Naive thymus-derived CD8-positive, alpha-beta T cell (primary cell): ENCODE measurements at places on chromosomes 2 and 18.

DNA sequence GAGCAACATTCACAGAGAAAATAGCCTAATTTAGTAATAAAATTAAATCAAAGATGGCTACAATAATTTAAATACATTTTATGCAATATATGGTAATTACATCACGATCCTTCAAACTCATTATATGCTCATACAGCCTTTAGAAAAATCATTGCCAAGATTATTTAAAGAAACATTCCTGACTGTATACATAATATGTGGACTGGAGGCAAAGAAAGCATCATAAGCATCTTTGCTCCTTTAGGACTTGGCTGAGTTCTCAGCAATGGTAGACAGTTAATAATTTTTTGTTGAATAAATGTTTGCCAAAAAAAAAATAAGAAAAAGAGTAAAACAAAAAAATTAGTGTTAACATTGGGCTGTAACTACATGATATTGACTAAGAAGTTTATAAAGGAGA is 26.9 kb downstream of the NCKAP5 start:
- no peak for DNase-seq

DNA sequence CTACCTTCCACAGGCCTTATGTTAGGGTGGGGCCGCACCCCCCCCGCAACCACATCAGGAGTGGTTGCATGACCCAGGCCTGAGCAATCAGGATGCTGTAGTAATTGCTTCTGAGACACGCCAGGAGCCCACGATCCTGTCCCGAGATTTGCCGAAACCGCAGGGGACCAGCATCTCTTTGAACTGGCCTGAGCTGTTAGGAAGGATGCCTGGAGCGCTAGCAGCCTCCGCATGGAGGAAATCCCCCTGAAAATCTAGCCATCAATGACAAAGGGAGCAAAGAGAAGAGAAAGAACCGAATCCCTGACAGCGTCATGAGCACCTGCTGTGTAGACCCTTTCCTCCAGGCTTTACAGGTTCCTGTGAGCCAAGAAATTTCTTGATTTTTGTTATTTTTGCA is 8.7 kb upstream of the TEX44 start:
- DNase-seq: no peak

DNA sequence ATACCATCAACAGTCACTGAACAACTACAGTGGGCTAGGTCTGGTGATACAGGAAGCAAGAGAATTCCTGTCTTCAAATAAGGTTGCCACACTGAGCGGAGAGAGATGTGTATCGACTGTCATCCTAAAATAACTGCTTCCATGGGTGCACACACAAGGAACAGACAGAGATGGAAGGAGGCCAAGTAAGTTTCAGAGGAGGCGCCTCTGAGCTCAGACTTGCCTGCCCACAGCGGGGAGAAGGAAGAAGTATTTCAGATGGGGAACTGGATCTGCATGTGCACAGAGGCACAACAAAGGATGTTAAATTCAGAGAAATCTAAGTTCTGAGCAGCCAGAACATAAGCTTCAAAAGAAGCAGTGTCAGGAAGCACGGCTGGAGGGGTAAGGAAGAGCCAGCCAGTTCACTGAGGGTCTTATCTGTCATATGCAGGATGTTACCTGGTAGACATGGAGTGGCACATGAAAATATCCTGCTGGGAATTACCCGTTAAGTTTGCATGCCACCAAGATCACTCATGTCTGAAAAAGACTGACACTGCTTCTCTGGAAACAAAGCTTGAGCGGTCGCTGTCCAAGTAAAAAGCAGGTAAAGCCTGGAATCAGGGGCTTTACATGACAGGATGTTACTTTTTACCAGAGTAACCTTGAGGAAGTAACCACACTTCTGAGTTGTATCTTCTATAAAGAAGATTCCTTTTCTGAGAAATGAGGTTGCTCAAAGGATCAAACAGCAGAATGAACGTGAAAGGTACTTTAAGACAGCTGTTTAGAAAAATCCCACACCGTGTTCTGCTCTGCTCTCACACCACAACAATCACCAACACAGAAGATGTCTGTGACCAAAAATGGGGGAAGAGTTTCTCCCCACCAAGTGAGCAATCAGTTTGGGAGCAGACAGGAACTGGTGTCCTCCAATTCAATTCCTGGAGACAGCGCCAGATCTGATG is 260.2 kb downstream of the NBAS start:
- no peak for DNase-seq

- no peak for DNase-seq
These were observed 11.3 kb downstream of the NT5C1B start for GRCh38 chr2:18578033-18578432.

DNA sequence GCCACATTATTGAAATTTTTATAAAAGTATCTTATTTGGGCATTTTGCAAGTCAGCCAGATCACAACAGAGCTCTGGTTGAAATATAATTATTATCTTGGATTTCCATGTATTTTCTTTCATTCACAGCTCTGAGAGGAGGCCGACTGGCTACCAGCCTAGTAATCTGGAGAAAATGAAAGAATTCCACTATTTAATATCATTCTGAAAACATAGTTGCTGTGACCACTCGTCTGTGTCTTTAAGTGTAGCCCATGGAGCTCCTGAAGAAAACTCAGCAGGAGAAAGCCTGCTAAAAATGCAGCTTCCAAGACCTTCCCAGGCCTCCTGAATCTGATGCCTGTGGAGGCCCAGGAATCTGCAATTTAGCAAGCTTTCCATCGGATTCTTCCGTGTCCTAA is 114.7 kb downstream of the SH3BP4 start:
- DNase-seq: no peak

DNA sequence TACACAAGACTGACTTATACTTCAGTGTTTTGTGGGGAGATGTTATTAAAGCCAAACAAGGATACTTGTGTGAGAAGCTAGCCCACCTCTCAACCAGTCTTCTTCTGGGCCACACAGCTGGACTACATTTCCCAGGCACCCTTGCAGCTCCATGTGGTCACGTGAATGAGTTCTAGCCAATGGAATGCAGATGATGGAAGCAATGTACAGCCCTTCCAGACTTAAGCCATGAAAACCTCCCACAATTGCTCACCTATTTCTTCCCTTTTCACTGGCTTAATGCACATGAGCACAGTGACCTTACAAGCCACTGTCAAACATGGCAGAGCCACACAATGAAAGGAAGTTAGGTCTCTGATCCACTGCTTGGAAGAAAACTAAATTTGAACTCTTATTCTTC is 20.4 kb upstream of the FEZ2 start:
- no peak for DNase-seq

GRCh38 chr2:43185146-43185545 is 41.3 kb downstream of the ZFP36L2 start:
- DNase-seq: no peak

- no peak for DNase-seq
These were observed 85.2 kb upstream of the NDUFV2 start for GRCh38 chr18:9017167-9017904.

GRCh38 chr2:1360144-1360543 is 53.1 kb upstream of the TPO start:
- no peak for DNase-seq

DNA sequence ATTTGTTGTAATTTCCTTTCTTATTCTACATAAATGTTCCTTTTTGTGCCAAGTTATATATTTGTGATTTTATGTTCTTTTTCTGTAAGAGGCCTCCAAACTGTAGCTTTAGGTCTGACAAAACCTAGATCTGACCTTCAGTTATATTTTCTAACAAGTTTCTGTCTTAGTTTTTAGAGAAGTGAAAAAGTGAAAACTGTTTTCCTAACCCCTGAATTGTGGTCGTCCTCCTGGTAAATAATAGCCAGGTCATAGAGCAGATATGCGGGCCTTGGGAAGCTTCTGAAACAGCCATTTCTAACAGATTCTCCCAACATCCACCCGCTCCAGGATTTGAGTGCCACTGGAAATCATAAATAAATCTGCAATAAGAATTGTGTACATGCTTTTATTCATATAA is 398.4 kb upstream of the CWC22 start:
- DNase-seq: no peak

DNA sequence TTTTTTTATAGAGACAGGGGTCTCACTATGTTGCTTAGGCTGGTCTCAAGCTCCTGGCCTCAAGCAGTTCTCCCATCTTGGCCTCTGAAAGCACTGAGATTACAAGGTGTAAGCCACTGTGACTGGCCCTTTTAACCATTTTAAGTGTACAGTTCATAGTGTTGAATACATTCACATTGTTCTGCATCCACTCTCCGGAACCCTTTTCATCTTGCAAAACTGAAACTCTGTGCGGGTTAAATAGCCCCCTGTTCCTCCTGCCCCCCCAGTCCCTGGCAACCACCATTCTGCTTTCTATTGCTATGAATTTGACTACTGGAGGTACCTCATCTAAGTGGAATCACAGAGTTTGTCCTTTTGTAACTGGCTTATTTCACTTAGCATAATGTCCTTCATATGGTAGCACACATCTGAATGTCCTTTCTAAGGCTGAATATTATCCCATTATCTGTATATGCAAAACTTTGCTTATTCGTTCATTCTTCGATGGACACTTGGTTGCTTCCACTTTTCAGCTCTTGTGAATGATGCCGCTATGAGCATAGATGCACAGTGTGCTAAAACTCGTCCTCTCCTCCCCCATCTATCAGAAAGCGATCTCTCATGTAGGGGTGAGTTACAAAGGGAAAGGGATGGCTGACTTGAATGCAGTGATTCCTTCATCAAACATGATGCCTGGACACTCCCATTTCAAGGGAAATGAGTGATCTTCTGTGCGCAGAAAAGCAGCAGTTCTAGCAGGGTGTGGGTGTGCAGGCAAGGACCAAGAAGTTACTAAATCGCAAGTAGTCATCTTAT is 30.2 kb downstream of the CABLES1 start:
- DNase-seq: no peak

DNA sequence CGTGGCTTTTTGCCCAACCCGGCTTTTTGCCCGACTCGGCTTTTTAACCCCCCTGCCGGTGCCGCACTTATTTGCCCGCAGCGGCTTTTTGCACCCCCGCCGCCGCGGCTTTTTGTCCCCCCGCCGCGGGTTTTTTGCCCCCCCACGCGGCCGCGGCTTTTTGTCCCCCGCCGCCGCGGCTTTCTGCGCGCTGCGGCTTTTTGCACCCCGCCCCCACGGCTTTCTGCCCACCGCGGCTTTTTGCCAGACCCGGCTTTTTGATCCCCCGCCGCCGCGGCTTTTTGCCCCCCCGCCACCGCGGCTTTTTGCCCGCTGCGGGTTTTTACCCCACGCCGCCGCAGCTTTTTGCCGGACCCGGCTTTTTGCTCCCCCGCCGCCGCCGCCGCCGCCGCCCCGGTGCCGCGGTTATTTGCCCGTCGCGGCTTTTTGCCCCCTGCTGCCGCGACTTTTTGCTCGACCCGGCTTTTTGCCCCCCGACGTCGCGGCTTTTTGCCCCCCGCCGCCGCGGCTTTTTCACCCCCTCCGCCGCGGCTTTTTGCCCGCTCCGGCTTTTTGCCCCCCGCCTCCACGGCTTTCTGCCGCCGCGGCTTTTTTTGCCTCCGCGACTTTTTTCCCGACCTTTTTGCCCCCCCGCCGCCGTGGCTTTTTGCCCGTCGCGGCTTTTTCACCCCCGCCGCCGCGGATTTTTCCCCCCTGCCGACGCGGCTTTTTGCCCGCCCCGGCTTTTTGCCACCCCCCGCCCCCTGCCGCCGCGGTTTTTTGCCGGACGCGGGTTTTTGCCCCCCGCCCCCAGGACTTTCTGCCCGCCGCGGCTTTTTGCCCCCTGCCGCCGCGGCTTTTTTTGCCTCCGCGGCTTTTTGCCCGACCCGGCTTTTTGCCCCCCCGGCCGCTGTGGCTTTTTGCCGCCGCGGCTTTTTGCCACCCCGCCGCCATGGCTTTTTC is 2786.5 kb downstream of the RPIA start:
- DNase-seq: no peak

DNA sequence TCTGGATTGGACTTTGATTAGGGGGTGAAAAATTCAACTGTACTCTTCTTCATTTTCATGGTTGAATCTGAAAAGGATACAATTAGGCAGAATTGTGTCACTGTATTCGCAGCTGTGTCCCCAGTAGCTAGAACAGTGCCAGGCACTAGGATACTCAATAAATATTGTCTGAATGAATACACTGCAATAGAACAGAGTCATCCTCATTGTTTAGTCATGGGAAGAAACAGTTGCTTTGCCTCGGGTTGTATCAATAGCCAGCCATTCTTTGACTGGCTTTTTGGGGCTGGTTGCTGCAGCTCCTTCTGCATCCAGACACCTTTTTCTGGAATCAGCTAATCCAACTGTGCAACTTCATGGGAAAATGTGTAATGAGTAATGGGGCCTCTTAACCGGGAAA is 18.1 kb upstream of the DYNC1I2 start:
- no peak for DNase-seq

- no peak for DNase-seq
These were observed 186.8 kb upstream of the RND3 start for GRCh38 chr2:150674283-150674682.

DNA sequence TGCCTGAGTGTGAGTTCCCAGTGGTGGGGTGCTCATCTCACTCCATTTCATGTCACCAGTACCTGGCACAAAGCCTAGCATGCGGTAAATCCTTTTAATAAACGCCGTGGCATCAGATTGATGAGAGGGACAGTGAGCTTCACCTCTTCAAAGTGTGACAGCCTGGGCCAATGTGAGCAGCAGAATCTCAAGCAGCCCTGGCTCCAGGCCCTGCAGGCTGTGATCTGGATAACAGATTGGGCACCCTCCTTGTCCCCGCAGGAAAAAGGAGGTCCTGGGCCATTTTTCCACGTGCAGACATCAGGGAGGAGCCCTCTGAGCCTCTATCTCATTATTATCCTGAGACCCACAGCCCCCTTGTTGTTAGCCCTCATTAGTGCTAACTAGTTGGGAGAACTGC is 34.8 kb downstream of the TET3 start:
- no peak for DNase-seq

DNA sequence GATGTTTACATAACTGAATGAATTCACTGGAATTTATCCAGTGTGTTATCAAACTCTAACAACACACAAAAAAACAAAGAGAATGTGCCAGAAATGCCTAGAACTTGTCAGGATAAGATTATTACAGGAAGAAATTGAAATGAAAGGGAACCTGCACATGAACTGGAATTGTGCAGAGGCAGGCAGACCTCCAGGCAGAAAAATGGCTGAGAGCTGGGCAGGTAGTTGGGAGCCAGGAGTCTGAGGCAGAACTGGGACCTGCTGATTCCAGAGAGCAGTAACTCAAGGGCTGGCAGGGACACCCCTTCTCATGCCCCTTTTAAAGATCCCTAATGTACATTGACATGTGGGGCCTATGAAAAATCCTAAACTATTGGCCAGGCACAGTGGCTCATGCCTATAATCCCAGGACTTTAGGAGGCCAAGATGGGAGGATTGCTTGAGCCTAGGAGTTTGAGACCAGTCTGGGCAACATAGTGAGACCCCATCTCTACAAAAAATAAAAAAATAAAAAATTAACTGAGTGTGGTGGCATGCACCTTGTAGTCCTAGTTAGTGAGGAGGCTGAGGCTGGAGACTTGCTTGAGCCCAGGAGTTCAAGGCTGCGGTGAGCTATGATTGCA is 674 bp upstream of the SP110 start:
- DNase-seq: no peak

- DNase-seq: no peak
These were observed 25.0 kb downstream of the BCL11A start for GRCh38 chr2:60528281-60529020.

GRCh38 chr2:18959952-18960717 is 370.8 kb upstream of the NT5C1B start:
- DNase-seq: no peak
